ENCODE measurements at places on chromosomes 16 and 17. TPM values are rescaled to one million over a fixed set of nuclear protein-coding genes. Genes with fewer than 3 reads are reported as not detected.

SLC2A4 gene
- not detected for total RNA-seq

GINS2 gene
- 0.73 TPM for total RNA-seq

DNA sequence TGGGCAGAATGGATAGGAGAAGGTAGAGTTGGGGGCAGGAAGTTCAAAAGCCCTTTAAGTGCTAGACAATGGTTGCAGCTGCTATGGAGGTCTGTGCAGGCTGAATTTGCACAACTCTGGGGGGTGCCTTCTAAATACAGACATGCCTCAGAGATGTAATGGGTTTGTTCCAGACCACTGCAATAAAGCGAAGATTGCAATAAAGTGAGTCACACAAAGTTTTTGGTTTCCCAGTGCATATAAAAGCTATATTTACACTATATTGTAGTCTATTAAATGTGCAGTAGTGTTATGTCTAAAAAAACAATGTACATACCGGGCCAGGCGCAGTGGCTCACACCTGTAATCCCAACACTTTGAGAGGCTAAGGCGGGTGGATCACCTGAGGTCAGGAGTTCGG is 60.5 kb upstream of the MYOCD start:
- no peak overlapping the region for H3K27ac ChIP-seq
- no peak for DNase-seq
- no peaks in the 10 kb centered on the region for H3K4me1 ChIP-seq
- H3K4me3 ChIP-seq = no peak overlapping the region
- H3K27me3 ChIP-seq = no peaks in the 10 kb centered on the region

GRCh38 chr16:4704491-4704890 is 11.1 kb downstream of the NUDT16L1 start:
- H3K36me3 ChIP-seq = peaks cover 24% of the 10 kb centered on the region
- no peak for DNase-seq
- no peak overlapping the region for H3K4me3 ChIP-seq
- H3K4me1 ChIP-seq = peaks cover 14% of the 10 kb centered on the region
- H3K27ac ChIP-seq = no peak overlapping the region

DNA sequence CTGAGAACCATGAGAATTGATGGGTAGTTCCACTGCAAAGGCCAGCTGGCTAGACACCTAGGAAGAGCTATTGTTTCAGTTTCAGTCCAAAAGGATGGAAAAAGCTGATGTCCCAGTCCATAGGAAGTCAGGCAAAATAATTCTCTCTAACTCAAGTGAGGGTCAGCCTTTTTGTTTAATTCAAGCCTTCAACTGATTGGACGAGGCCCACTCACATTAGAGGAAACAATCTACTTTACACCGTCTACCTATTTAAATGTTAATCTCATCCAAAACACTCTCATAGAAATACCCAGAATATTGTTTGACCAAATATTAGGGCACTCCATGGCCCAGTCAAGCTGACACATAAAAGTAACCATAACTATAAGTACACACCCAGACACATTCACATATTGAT is 14.4 kb upstream of the CCL13 start:
- no peaks in the 10 kb centered on the region for H3K4me1 ChIP-seq
- peaks cover 2% of the 10 kb centered on the region for H3K27me3 ChIP-seq

GRCh38 chr17:44557651-44558285 is 484 bp downstream of the FZD2 start:
- H3K27me3 ChIP-seq = peaks cover 4% of the 10 kb centered on the region
- H3K4me3 ChIP-seq = peak overlapping the region; percentile 29
- peak; percentile 31 for DNase-seq
- H3K27ac ChIP-seq = no peak overlapping the region
- peaks cover 28% of the 10 kb centered on the region for H3K4me1 ChIP-seq
- no peaks in the 10 kb centered on the region for H3K36me3 ChIP-seq

- H3K4me3 ChIP-seq = no peak overlapping the region
- no peaks in the 10 kb centered on the region for H3K4me1 ChIP-seq
- no peak for DNase-seq
- no peak overlapping the region for H3K27ac ChIP-seq
Measured at GRCh38 chr16:13958474-13958873, 38.5 kb downstream of the ERCC4 start.

GRCh38 chr16:4026854-4027253 is 89.4 kb downstream of the ADCY9 start:
- H3K36me3 ChIP-seq = no peaks in the 10 kb centered on the region
- no peak for DNase-seq
- H3K27me3 ChIP-seq = no peaks in the 10 kb centered on the region
- no peak overlapping the region for H3K4me3 ChIP-seq

All from natural killer cell (primary cell).